Stimulated activated CD8-positive, alpha-beta memory T cell treated with anti-CD3 and anti-CD28 coated beads, Interleukin-4, amount 100 ng/mL, for 1 hour (primary cell): ENCODE measurements at places on chromosomes 11 and 22.

- no peak for DNase-seq
These were observed 85.8 kb downstream of the FANCF start for GRCh38 chr11:22539821-22540256.

- DNase-seq: no peak
These were observed 781 bp downstream of the TCIRG1 start for GRCh38 chr11:68039526-68040086.

DNA sequence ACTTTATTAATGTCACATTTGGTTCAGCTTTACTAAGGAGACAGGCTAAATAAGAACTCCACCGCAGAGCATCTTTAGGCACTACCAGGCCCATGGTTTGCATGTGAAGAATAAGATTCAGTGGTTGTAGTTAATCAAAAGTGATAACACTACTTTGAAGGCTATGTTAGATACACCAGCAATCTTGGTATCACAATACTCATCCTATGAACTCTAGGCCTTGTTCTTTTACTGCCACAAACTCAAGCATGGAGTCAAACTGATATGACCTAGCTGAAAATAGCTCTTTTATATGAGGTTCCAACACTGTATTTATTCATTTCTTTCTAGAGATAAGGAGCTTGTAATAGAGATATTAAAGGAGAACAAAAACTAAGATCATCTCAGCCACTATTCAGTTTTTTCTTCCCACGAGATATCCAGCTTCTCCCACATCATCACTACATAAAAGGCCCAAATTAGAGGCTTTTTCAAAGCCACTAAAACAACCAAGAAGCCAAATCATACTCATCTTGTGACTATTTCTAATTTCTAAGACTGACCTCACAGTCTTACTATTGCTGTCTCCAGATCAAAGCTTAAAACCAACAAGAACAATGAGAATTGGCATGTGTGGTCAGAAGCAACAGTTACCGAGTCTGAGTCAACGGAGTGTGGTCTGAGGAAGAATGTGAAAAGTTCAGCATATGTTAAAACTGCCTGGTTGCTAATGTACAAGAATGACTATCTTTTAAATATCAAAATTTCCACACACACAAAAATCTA is 25.1 kb upstream of the GUCY1A2 start:
- DNase-seq: no peak

- no peak for DNase-seq
These were observed 60.0 kb downstream of the PKNOX2 start for GRCh38 chr11:125224391-125225021.

DNA sequence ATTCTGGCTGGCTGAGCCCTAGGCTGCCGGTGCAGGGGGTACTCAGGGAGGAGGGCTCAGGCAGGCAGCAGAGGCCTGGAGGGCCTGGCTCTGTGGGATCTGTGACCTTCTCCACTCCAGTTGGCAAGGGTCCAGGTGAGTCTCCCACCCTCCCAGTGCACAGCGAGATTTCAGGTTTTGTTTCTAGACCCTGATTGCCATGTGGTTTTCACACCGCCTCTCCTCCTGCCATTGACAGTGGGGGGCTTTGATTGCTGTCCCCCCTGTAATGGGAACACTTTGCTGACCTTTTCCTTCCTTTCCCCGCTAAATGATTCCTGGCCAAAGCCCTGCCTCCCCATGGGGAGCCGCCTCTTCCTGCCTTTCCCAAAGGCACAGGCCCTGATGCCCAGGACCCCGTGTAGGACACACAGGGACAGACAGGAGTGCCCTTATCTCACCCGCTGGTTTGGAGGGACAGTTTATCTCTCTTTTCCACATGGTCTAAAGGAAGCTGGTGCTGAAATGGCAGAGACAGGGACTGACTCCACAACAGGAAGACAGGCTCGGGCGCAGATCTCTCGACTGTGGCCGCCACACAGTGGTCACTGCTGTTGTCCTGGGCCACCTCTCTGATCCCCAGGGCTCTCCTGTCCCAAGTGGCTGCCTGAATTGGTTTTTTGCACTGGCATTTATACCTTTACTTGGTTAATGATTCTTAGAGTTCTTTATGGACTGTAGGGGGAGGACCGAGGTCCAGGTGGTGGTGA is 43.4 kb downstream of the BCR start:
- no peak for DNase-seq

GRCh38 chr11:75677275-75677674 is 8.4 kb upstream of the MAP6 start:
- no peak for DNase-seq

- DNase-seq: no peak
These were observed 4.2 kb upstream of the SCARF2 start for GRCh38 chr22:20441631-20442484.

DNA sequence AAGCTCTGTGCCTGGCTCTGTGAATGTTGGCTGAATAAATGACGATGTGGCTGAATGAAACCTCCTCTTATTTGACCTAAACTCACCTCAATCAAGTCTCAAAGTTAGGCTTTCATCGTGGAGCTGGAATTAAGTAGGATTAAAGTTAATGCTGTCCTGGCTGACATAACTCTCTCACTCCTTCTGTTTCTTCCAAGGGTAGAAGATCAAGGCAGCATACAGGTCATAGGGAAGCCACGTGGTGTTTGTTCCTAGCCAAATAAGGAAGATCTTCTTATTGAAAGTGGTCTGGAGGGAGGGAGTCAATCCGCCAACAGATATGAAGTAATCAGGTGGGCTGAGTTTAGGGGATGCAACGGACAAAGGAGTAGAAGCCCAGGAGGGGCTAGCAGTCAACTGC is 59.5 kb downstream of the TRIM29 start:
- DNase-seq: no peak

DNA sequence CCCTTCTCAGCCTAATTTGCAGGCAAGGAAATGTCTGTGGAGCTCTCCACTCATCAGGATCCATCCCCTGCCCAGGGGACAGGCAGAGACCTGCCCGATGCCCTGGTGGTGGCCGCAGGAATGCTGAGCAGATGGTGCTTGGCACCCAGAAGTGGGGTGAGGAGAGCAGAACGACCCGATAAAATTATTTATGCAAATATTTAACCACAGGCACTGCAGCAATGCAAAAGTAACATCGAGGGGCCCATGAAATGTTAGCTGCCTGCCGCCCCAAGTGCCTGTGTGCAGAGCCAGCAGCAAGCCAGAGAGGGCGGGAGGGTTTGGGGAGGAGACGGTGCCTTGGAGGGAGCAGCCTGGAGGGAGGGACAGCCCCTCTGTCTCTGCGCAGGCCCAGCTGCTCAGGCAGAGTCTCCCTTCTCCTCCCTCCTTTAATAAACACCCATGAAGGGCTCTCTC is 205.5 kb downstream of the CTTN start:
- DNase-seq: no peak

DNA sequence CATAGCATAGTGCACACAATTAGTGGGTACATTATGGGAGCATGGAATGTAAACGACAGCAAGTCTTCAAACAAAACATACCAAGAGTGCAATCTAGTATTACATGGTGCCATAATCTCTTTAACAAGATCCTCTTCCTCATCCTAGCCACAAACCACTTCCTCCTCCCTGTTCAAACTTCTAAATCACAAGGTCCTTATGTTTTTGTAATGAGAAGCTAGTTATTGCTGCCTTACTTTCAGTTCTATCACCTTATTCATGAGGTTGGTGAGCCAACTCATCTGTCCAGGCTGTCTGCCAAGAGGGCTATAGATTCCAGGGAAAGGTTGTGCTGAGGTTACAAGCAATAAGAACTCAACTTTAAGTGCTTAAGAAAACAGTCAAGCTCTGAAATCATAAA is 195.4 kb upstream of the ARHGAP20 start:
- no peak for DNase-seq

DNA sequence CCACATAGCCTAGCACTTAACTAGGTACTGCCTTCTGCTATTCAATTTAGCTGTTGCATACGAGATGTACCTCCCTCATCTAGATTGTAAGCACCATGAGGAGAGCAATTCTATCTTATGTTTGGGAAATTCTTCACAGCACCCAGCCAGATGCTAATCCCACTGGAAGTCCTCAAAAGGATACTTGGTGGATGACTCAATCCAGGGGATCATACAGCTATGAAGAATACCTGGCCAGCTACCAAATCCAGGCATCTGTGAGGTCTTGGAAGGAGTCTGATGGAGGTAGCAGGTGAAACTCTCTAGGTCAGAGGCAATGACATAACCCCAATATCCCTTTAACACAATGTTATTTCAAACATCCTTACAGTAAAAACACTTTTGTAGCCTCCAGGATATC is 167.8 kb upstream of the NCAM1 start:
- DNase-seq: no peak

DNA sequence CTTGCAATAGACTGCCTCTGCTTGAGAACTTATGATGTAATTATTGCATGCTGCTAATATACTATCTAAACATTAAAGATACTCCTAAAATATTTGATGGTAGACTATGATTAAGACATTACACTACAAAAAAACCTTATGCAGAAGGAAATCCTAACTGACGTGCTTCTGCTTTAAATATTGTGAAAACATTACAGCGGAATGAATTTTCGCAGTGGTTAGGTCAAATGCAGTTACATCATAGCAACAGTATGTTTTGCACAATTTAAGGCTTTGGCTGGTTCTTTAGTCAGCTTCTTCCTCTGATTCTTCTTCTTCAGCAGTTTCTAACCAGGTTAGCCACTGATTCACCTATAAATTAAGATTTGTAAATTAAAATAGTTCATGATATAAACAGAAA is 11.2 kb downstream of the EIF4G2 start:
- no peak for DNase-seq

DNA sequence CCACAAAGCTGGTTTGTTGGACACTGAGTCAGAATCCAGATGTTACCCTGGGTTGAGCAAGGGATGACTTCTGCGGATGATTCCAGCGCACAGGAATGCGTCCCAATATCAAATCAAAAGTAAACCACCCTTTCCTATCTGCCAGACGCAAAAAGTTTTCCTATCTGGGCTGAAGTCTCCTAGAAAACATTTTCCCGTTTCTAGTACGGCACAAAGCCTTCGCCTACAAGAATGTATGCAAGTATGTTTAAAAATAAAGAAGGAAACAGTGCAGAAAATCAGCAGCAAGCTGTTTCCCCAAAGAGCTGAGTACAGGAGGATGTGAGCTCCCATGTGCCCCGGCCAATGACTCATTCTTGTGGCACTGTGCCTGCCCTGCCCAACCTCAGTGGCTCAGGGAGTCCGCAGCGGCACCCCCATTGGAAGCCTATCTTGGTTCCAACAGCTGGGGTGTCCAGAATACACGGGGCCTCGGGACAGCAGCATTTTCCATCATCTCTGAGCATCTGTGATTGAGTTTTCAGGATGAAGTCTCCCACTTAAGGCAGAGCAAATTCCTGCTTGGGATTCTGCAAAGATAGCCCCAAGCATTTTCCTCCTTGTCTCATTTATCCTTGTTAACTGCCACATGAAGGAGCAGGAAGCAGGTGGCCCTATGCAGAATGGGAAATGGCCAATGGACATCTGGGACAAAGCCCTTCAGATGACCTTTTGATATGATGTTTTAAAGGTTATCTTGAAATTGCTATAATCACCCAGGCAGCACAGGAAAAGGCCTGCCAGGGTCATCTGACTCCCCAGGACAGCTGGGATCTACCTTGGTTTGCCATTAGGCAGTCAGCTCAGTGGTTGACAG is 17.5 kb downstream of the KCNJ5 start:
- DNase-seq: no peak

DNA sequence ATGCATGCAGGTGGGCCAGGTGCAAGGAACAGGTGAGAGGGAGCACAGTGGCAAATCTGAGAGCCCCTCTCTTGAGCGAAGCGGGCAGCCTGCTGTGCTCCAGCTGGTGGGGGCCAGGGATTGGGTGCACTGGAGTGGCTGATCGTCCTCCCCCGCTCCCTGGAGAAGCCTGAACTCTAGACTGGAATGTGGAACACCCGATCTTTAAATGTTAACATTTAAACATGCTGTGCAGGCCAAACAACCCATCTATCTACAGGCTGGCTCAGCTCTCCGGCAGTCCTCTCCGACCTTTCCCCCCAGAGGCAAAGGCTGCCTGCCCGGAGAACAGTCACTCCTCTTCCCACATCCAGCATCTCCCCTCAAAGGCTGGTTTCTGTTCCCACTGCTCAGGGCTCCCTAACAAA is 5.1 kb downstream of the MRGPRF start:
- DNase-seq: no peak

DNA sequence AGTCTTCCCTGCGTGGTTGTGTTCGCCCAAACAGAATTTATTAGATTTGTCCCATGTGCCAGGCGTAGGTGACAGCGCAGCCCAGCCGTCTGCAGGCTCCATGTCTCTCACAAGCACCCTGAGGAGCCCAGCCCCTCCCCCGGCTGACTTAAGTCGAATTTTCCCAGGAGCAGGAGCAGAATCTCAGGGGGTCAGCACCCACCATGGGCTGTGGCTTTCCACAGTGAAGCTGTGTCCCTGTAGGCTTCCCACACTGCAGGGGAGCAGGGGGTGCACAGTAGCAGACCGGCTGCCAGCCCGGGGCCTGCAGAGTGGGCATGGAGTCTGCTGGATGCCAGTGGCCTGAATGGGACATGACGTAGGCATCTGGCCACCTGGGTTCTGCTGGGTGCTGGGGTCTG is 16.0 kb downstream of the PARVG start:
- no peak for DNase-seq

DNA sequence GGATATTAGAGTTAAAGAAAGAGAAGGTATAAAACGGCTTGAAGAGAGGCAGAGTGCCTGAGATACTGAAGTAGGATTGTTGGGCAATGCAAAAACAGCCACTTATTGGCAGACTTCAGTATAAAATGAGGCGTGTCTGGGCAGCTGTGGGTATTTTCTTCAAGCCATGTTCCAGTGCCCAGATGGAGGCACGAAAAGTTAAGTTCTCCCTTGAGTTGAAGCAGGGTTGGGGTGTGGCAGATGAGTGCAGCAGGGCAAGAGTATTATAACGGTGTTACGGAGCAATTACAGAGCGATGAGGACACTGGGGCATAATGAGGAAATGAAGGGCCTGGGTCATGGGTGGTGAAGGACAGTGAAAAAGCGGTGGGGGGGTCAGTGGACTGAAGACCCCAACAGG is 73.7 kb upstream of the CREB3L1 start:
- no peak for DNase-seq

DNA sequence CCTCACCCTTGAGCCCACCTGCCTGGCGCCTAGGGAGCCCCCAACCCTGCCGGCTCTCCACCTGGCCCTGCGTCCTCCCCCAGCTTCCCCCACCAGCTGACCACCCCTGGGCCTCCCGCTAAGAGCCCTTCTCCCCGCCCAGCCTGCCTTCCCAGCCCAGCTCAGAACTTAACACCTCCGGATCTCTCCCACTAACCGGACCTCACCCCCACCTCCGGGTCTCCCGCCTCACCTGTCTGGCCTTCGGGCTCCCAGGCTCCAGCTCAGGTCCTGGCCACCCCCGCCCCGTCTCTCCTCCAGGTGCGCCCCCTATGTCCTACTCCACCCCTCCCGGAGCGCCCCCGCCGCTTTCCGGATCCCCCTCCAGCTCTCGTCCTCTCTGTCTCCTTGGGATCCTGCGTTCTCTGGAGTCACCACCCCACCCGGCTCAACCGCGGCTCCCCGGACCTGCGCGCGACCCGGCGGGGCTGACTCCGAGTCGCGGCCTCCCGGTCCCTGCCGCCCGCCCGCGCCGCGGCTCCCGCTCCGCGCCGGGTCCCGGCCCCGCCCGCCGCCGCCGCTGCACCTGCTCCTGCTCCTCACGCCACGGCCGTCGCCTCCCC is at the start of gene KCNJ11:
TSS of gene KCNJ11 (minus strand) at position 51 of the 602 bp plus-strand sequence. CDS start 568 bp downstream, outside the sequence.
- no peak for DNase-seq

GRCh38 chr11:113161711-113162591 is 152.4 kb upstream of the TTC12 start:
- no peak for DNase-seq
